ENCODE measurements at places on chromosomes 12 and 14. TPM values are rescaled to one million over a fixed set of nuclear protein-coding genes. Genes with fewer than 3 reads are reported as not detected.

Gene KLHDC1
- 0.72 TPM for total RNA-seq

Gene HOXC13
- total RNA-seq, result not detected

DNA sequence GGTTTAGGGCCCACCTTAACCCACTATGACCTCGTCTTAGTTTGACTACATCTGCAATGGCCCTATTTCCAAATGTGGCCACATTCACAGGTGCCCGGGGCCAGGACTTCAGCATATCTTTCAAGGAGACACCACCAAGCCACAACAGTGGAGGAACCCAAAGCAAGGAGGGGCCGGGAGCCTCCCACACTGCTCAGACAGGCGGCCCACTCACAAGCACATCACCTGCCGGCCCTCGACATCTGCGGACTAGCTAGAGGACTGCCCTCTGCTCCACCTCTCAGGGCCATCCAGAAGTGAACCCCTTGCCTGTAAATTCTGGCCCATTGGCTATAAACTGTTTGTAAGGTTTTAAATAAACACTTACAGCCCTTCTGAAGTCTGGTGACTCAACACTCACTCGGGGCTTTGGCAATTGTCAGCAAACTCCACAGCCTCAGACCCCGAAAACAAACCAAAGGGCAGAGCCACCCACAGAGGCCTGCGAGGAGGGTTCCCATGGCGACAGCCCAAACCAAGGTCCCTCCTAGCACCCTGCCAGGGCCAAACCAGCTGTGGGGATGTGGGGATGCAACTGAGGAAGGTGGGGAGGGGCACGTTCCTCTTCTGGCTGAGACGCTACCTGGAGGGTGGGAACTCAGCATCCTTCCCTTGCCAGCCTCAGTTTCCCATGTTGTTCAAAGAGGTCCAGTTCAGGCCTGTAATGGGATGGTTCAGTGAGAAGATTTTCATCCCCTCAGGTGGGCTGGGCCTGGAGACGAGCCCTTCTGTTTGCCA is 95.8 kb downstream of the DICER1 start:
- H3K27ac ChIP-seq, result no peak overlapping the region
- DNase-seq, result no peak
- no peaks in the 10 kb centered on the region for H3K4me1 ChIP-seq
- no peaks in the 10 kb centered on the region for H3K36me3 ChIP-seq
- H3K27me3 ChIP-seq, result no peaks in the 10 kb centered on the region

- H3K27ac ChIP-seq, result peak overlapping the region; percentile 98
- peaks cover 53% of the 10 kb centered on the region for H3K4me1 ChIP-seq
- H3K36me3 ChIP-seq, result peaks cover 23% of the 10 kb centered on the region
- DNase-seq, result no peak
- peak overlapping the region; percentile 41 for H3K4me3 ChIP-seq
Measured at GRCh38 chr12:121781484-121781997, 11.9 kb downstream of the RHOF start.

GRCh38 chr12:74563927-74564326 is 26.3 kb downstream of the ATXN7L3B start:
- no peak overlapping the region for H3K27ac ChIP-seq
- no peaks in the 10 kb centered on the region for H3K36me3 ChIP-seq
- no peak for DNase-seq
- no peak overlapping the region for H3K4me3 ChIP-seq

Measured in GM12878 (cell line).